Activated B cell treated with CpG ODN at 0.5 μM for 24 hours (primary cell): ENCODE measurements at places on chromosomes 16 and 17.

DNA sequence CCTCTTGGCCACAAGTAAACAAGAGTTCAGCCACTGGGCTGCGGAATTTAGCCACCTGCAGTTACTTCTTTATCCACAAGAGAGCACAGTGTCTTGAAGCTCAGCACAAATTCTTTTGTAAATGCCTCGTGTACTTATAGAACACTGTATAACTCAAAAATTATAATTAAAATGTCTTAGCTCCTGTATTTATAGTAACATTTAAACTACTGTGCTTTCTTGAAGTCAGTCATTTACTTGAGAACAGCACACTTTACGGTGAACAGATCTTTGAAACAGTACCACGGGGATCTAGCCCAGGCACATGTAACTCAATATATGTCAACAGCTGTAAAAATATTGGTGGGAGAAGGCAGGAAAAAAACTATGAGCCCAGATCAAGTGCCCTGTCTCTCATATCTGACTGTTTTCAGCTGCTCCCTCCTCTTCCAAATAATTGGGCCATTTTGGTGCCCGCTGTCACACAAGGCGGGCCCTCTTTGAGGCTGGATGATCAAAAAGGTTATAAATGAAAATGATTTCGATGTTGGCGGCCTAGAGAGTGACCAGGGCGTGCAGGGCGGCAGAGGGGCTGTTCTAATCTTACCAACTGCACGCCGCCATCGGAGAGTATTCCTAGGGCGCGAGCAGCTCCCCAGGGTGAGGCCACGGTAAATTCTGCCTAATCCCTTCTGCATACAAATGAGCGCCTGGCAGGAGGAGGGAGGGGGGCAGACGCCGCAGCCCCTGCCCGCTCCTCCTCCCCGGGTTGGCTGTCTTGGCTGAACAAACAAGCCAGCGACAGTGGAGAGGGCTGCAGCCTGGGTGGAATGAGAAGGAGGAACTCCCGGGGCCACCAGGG lies 183.2 kb downstream of the C16orf78 start:
- no peak for DNase-seq

- no peak for DNase-seq
Measured at GRCh38 chr17:82242977-82243647, 14.3 kb downstream of the SLC16A3 start.

GRCh38 chr17:36730095-36730808 lies 128.9 kb downstream of the MRM1 start:
- no peak for DNase-seq

DNA sequence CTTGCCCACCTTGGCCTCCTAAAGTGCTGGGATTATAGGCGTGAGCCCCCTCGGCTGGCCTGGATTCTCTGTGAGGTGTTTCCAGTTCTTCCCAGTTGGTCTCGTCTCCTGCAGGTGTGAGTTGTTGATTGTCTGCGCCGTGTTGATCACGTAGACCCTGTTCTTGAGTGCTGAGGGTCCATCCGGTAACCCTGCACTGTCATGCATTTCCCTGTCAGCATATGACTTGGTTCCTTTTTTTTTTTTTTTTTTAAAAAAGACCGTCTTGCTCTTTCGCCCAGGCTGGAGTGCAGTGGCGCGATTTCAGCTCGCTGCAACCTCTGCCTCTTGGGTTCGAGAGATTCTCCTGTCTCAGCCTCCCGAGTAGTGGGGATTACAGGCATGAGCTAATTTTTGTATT lies 17.3 kb downstream of the MGRN1 start:
- DNase-seq: no peak

DNA sequence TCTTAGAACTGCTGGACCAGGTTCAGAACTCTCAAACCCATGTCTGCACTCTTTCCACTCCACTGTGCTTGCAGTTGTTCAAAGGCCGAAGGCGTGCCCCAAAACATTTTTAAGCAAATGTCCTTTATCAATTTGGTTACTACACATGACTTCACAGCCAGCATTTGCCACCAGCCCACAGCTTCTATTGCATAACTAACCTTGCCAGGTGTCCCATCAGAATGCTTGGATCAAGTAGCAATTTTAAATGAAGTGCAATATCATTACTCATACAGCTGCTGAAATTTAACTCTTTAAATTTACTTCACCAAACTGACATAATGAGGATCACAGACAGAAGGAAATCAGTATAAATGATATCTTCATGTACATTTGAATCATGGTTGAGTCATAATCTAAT lies 29.8 kb upstream of the HS3ST3A1 start:
- DNase-seq: no peak
